Stimulated activated CD8-positive, alpha-beta memory T cell treated with anti-CD3 and anti-CD28 coated beads, Interleukin-2, amount 100 ng/mL, for 1 hour (primary cell): ENCODE measurements at places on chromosomes 5 and 9.

- no peak for DNase-seq
Observed at GRCh38 chr5:180592176-180592575, 877 bp upstream of the SCGB3A1 start.

- no peak for DNase-seq
Observed at GRCh38 chr5:132883261-132883834, 9.9 kb downstream of the LEAP2 start.

DNA sequence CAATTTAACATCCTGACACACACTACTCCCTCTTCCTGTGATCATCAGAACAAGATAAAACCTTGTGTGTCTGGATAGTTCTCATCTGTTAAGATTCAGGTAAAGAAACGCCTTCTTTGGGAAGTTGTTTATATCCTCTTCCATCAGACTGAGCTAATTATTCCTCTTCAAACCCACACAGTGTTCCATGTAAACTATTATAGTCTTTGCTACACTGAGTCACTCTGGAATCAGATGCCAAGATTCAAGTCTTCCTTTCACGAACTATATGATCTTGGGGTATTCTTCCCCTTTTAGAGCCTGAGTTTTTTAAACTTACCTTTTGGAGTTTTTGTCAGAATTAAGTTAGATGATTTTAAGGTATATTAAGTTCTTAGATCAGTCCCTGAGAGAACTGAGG is 2.0 kb downstream of the OR1J1 start:
- no peak for DNase-seq

- DNase-seq = no peak
Observed at GRCh38 chr5:92945605-92946097, 635.4 kb downstream of the NR2F1-AS1 start.

DNA sequence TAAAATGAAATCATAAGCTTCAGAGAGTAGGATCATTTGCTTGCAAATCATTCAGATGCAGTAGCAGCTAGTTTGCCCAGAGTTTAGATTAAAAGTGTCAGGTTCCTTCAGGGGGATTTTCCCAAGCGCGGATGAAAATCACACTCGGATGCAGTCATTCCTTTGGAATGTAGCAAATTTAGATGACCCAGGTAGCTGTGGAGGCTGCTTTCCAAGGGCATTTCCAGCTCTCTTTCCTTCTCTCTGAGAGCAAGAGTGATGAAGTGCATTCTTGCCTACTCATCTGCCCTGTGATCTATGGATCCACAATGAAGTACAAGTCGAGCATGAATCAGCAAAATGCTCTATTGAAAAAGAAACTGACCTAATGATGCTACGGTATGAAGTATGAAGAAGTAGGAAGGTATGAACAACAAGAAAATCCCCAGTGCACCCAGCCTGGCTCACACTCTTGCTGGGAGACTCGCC is 200.2 kb downstream of the PLK2 start:
- DNase-seq = no peak

DNA sequence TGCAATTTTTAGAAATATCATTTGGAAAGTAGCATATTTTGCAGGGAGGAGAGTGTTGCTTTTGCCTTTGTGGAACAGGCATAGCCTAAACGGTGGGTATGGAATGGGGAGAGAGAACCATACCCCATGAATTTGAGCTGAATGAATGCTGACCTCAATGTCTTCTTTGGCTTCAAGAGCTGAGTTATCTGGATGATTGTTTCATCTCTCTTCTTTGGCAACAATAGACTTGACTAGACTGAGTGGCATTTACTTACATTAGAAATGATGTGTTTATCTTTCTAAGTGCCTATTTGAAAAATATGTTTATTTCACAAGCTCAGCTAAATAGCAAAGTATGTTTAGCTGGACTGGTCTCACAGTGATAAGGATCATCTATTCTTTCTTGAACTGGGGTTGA is 42.8 kb downstream of the SPEF2 start:
- DNase-seq = no peak

GRCh38 chr5:128532776-128533175 is 5.3 kb downstream of the FBN2 start:
- DNase-seq = no peak

- no peak for DNase-seq
Observed at GRCh38 chr9:92187989-92188714, 72.9 kb upstream of the SPTLC1 start.

DNA sequence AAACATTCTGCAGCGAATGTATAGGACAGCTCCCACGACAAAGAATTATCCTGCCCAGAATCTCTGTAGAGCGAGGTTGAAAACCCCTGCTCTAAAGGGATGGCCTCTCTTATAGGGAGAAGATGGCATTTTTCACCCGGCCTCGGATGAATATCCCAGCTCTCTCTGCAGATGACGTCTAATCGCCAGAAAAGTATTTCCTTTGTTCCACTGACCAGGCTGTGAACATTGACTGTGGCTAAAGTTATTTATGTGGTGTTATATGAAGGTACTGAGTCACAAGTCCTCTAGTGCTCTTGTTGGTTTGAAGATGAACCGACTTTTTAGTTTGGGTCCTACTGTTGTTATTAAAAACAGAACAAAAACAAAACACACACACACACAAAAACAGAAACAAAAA is 17.4 kb upstream of the RARS1 start:
- no peak for DNase-seq
